Hepatic stellate cell (primary cell): ENCODE measurements at places on chromosomes 3 and 15.

- no peak for DNase-seq
Measured at GRCh38 chr3:61269435-61269834, 18.2 kb upstream of the FHIT start.

DNA sequence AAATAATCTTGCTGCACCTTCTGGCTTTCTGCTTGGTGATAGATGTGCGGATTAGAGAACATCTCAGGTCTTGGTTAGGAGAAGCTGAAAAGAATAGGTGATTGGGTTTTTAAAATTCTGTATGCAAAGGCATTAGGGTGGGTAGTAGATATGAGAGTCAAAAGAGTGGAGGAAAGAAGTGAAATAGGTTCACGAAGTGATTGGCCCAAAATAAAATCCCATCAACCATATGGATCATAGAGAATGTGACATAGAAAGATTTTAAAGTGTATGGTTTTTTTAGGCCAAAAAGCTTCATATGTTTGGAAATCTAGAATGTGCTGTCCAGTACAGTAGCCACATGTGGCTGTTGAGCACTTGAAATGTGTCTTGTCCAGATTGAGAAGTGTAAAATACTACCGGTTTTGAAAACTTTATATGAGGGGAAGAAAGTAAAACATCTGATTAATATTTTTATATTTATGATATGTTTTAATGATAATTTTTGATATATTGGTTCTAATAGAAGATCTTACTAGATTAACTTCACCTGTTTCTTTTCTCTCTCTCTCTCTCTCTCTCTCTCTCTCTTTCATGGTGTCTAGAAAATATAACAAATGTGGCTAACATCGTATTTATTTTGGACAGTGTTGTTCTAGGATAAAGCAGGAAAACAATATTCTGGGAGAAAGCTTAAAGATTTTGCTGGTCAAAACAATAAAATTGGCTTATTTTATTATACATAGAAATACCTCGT, 2.9 kb downstream of the MBNL1 start:
- DNase-seq, result no peak

GRCh38 chr3:36700537-36701248, 63.7 kb downstream of the DCLK3 start:
- peak; percentile 55 for DNase-seq

- DNase-seq, result no peak
Measured at GRCh38 chr3:149115114-149115513, 14.3 kb upstream of the HPS3 start.

GRCh38 chr3:13495921-13496723, 16.0 kb downstream of the HDAC11 start:
- DNase-seq, result peak; percentile 73

DNA sequence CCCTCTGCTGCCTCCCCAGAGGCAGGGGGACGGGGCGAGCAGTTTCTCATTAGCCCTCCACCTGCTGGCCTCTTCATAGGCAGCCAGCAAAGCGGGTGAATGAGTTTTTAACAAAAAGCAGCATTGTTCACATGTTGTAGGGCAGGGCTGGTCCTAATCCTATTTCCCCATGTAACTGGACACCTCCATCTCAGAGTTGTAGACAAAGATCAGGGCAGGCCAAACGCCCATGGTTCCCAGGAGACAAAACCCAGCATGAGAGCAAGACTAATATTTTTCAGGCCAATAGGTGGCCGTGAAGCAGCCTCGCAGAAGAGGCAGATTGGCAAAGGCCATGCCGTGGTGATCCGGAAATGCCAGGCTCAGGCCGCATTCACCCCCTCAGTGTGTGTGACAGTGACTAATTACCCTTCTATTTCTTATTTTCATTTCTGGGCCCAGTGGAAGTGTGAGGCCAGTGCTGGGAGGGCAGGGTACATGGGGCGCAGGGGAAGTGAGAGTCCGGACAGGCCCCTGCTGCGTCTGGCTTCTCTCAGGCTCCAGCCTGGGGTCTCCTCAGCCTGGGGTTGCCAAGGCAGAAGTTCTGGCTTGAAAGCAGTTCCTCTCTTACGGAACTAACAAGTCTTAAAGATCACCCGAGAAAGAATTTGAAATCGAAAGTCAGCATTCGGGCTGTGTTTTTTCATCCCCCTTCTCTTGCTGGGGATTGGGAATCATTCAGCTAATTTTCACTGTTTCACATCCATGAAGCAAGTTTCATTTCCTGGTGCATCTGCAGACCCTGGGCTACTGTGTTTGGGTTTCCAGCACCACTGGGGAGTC, 64.8 kb downstream of the BOC start:
- DNase-seq, result peak; percentile 79

DNA sequence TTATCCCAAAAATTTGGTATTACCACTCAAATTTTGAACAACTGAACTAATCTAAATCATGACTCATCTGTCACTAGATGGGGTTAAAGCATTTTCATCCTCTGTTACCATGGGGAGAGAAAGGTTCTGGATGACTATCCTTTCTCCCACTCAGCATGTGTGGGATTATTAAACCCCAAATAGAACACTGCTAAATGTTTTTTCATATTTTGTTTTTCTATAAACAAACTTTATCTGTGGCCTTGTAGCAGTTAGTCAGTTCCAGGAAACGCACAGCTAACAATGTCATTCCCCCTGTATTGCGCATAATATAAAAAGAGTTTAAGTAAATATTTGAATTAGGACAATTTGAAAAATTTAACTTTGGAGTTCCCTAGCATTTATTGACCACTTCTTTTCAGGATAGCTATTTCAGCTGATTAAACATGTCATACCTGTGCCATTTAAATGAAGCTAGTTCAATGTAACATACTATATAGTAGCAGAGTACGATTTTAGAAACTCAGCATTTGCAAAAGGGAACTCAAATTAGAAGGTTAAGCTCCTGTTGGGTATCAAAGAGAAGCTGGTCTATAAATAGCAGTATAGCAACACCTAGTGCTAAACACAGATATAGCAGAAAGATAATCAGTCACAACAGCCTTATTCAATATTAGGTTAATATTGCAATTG, 9.2 kb upstream of the TMEM212 start:
- DNase-seq, result peak; percentile 33

DNA sequence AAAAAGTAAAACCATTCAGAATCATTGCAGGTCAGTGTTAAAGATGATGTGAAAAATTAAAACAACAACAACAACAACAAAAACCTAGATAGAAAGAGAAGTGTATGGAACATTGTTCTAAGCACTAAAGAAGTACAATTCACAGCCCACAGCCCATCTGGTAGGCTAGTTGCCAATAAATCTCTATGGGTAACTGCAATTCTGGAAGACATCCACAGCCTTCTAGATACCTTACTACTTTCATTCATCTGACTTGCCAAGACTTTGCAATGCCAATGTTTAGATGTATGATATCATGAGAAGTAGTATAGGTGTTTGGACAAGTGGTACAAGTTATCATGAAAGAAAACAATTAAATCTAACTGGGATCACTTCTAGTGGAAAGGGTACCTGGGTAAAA, 198.6 kb downstream of the VGLL3 start:
- no peak for DNase-seq

DNA sequence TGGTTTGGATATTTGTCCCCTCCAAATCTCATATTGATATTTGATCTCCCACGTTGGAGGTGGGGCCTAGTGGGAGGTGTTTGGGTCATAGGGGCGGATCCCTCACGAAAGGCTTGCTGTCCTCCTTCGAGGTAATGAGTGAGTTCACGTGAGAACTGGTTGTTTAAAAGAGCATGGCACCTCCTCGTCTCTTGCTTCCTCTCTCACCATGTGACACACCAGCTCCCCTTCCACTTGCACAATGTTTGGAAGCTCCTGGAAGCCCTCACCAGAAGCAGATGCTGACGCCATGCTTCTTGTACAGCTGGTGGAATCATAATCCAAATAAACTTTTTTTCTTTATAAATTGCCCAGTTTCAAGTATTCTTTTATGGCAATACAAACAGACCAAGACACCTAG, 38.6 kb downstream of the RFTN1 start:
- DNase-seq, result no peak

- DNase-seq, result no peak
Measured at GRCh38 chr3:29275309-29275708, 5.6 kb upstream of the RBMS3 start.

GRCh38 chr3:172367205-172368105, 80.8 kb downstream of the GHSR start:
- no peak for DNase-seq

- no peak for DNase-seq
Measured at GRCh38 chr3:12372741-12373280, 83.9 kb downstream of the PPARG start.

DNA sequence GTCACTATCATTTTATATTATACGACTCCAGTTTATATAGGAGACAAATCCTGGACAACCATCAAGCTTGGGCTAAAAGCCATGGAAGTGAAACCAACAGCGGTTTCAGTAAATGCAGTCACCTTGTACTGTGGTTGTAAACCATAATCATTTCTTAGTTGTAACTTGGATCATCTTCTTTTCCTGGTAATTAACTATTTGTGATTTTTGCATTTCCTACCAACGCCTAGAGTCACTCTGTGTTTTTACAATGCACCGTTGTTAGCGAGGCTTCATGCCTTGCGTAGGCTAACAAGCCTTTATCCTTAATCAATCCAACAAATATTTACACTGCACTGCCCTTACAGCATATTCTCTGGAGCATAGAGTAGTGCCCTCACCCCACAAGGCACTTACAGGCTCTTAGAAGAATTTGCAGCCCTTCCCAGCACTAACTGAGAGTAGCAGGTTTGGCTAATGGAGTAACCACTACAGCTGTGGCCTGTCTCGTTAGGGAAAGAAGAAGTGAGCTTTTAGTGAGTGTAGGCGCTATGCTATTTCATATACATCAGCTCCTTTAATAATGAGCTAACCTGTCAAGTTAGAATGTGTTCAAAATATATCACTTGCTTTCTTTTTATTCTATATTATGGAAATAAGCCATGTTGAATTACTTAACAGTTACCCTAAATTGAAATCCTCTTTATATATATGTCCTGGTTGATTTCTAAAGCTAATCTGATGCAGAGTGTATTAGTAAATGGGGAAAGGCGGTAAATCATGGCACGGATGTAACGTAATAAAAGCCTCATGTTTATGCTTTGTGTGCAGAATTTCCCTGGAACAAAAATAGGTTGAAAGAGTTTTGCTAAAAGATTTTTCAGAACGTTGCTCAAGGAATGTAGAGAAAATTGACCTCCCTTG, 62.8 kb downstream of the ABHD2 start:
- DNase-seq, result no peak

- no peak for DNase-seq
Measured at GRCh38 chr3:15409239-15409638, 18.1 kb downstream of the METTL6 start.

GRCh38 chr3:128324911-128325592, 141.6 kb downstream of the DNAJB8 start:
- no peak for DNase-seq

- no peak for DNase-seq
Measured at GRCh38 chr15:93943586-93943985, 287.8 kb upstream of the MCTP2 start.

DNA sequence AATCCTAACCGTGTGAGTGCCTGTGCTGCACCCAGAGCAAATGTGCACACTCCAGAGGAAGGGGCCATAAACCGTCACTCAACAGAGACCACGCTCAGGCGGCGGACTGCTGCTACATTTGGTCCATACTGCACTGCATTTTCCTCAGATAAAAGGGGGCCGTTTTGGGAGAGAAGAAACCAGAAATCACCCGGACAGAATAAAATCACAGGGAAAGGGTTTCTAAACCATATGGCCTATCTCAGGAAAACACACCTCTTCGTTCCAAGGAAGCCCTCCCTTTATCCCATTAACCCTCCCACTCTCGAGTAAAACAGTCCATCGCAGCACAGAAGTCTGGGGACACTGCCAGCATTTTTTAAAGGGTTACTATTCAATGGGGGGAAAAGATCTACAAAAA, 7.6 kb downstream of the IL17RD start:
- no peak for DNase-seq

GRCh38 chr15:30953731-30954378, 37.6 kb downstream of the MTMR10 start:
- DNase-seq, result peak; percentile 79

GRCh38 chr3:148648685-148649352, 48.9 kb upstream of the AGTR1 start:
- DNase-seq, result peak; percentile 31

GRCh38 chr3:12791430-12791829, 5.0 kb upstream of the CAND2 start:
- DNase-seq, result no peak

DNA sequence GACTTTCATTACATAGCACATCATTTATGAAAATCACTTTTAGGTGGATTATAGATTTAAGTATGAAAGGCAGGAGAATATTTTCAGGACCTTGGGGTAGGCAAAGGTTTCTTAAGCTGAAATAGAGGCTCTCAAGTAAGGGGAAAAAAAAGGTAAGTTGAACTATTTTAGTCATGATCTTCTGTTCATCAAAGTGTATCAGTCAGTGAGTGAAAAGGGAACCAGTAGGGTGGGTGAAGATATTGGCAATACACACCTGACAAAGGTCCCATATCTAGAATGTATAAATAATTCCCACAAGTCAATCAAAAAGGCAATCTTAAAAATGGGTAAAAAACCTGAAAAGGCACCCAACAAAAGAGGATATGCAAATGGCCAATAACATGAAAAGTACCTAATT, 218.6 kb downstream of the KLF13 start:
- no peak for DNase-seq

GRCh38 chr3:18288243-18288642, 136.9 kb downstream of the SATB1 start:
- DNase-seq, result no peak

GRCh38 chr3:55626279-55626665, 139.2 kb upstream of the WNT5A start:
- no peak for DNase-seq

- DNase-seq, result no peak
Measured at GRCh38 chr3:54608041-54608440, 319.8 kb downstream of the LRTM1 start.

GRCh38 chr3:133742351-133743091, 3.7 kb upstream of the TF start:
- no peak for DNase-seq

DNA sequence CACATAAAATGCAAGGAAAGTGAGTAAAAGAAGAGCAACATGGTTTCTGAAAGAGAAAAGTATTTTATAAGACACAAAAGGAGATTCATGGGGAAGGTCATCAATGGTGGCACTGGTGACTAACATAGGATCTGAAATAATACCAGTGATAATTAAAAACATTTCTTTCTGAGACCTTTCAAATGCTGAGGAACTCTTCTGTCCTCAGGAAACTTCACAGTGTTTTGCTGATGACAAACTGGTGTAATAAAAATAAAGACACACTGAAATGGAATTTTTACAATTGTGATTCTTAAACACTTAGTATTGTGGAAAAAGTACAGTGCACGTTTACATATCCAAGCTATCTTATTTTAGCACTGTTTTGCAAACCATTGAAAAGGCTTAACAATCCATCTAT, 80.4 kb upstream of the ZBTB20 start:
- DNase-seq, result no peak

- DNase-seq, result no peak
Measured at GRCh38 chr3:123892195-123892594, 8.1 kb upstream of the MYLK start.
